Progenitor cell of endocrine pancreas (in vitro differentiated cells): ENCODE measurements at places on chromosomes 7 and 10. TPM values are rescaled to one million over a fixed set of nuclear protein-coding genes. Genes with fewer than 3 reads are reported as not detected.

- no peaks in the 10 kb centered on the region for H3K27me3 ChIP-seq
- DNase-seq, result no peak
- no peak overlapping the region for H3K4me3 ChIP-seq
- no peak overlapping the region for H3K27ac ChIP-seq
Observed at GRCh38 chr7:98321301-98321700, 39.8 kb downstream of the BRI3 start.

GRCh38 chr7:129160161-129160905 is 15.8 kb downstream of the TSPAN33 start:
- H3K4me1 ChIP-seq, result no peaks in the 10 kb centered on the region
- H3K4me3 ChIP-seq, result no peak overlapping the region
- peaks cover 4% of the 10 kb centered on the region for H3K36me3 ChIP-seq

DNA sequence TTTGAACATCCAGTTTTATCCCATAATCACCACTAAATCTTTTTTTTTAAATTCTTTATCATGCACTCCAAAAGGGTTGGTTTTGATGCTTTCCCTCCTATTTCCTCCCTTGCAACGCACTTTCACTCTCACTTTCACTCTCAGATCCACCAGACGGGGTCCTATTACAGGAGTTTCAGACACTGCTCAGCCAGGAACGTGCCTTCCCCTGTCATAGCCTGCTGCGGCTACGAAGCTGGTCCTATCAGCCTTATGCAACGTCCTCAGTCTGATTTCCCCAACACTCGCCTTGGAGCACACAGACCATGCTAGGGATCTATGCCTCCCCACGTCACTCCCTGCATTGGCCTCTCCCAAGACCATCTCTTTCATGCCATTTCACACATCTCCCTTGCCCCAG is 23.4 kb downstream of the ZPBP start:
- H3K4me3 ChIP-seq, result peak overlapping the region; percentile 45
- peak overlapping the region; percentile 77 for H3K27ac ChIP-seq
- DNase-seq, result no peak

Gene SEMA3C
- total RNA-seq, result 136 and 137 TPM in 2 replicates

Gene CEP55
- total RNA-seq, result 9.1 and 10.5 TPM in 2 replicates

Gene TEX47
- total RNA-seq, result not detected in 2 replicates
